ENCODE measurements at places on chromosomes 11 and 22.

DNA sequence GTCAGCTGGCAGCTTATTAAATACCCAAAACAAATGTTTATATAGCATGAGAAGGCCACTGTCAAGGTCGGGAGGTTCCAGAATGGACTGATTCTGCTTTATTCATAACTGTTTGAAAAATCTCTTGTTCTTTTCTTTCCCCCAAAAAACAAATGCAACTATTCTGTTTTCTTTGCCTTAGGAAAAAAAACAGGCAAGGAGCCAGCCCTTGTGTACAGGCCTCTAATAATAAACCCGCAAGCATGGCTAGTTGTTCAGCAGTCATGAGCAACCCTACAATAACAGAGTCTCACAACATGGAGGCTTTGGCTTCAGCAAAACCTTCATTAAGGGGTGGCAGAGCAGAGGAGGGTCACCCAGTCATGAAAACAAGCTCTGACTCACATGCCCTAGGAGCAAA is 191.7 kb downstream of the KIRREL3 start:
- no peak for DNase-seq

DNA sequence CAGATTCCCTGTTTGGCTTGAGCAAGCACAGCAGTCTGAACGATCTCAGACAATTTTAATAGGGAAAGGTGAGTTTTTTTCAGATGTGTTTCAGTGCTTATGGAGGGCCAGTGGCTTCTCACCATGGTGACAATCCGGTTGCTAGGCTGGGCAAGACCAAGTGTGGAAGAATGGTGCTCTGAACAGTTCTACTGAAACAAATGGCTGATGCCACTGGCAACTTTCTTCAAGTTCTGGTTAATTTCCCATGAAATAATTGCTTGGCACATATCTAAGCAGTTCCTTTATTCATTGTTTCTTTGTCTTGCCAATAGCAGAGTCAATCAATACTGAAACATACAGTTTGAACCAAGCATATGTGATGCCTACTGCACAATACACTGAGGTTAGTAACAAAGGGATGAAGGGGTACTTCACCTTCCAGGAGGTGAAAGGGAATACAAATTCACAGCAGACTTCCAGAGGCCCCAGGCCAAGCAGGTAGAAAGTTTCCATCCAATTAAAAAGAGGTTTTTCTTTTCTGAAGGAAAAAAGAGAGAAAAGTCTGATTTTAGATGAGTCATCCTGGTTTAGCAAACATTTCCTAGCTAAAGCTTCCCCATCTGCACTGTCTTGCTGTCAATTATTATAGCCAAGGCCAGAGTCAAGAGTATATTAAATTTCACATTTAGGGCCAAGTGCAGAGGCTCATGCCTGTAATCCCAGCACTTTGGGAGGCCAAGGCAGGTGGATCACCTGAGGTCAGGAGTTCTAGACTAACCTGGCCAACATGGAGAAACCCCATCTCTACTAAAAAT is 21.2 kb upstream of the NDUFC2 start:
- no peak for DNase-seq

- no peak for DNase-seq
These were observed 25.5 kb upstream of the MALAT1 start for GRCh38 chr11:65473278-65473860.

- no peak for DNase-seq
These were observed 10.4 kb downstream of the ANO5 start for GRCh38 chr11:22203281-22203680.

DNA sequence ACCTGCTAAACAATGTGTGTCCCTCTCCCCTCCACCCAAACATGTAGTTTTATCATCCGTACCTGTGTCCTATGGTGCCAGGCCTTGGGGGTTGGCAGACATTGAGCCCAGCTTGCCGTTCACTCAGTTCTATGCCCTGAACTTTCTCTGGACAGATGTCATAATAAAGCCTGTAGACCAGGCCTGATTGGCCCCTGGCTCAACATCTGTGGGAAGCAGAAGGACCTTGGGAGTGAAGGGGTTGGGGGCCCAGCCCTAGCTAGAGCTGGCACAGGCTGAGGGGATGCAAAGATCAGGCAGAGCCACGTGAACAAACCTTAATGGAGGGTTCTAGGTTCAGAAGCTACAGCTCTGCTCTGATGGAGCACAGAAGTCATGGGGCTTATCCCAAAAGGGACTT is 600.6 kb downstream of the BUD13 start:
- DNase-seq: no peak

DNA sequence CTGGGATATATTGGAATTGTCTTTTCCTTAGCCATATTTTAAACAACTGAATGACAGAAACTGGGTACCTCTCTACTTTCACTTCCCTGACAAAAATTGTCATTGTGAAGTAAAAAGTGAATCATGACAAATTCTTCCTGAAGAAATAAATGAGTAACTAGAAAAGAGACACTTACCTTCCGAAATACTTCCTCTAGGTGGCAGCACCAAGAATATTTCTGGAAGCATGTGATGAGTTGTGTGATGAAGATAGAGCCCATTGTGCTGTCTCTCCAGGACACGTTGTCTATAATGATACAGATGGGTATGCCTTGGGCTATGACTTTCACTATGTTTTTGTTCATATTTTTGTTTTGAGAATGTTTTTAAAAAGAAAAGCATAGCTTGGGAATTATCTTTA is 21.5 kb downstream of the CASP4 start:
- DNase-seq: peak; percentile 40

DNA sequence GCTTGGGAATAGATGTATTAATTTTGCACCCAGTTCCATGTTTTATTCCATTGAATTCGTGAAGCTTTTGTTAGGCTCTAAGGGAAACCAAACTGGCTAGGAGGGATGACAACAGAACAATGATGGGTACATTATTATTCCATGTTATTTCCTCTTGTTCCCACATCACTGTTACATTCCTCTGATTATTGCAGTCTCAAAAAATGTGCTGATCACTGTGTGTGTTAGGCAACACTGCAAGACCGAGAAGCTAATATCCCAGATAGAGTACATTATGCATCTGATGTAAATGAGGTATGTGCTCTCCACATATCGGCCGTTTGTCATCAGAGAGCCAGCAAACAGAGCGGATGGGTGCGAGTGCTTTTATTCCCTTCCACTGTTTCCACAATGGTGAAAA is 327.9 kb downstream of the SOX6 start:
- DNase-seq: no peak

- no peak for DNase-seq
These were observed 270.8 kb upstream of the SESN3 start for GRCh38 chr11:95501761-95502266.

GRCh38 chr11:78810559-78811009 is 235.9 kb upstream of the NARS2 start:
- no peak for DNase-seq

DNA sequence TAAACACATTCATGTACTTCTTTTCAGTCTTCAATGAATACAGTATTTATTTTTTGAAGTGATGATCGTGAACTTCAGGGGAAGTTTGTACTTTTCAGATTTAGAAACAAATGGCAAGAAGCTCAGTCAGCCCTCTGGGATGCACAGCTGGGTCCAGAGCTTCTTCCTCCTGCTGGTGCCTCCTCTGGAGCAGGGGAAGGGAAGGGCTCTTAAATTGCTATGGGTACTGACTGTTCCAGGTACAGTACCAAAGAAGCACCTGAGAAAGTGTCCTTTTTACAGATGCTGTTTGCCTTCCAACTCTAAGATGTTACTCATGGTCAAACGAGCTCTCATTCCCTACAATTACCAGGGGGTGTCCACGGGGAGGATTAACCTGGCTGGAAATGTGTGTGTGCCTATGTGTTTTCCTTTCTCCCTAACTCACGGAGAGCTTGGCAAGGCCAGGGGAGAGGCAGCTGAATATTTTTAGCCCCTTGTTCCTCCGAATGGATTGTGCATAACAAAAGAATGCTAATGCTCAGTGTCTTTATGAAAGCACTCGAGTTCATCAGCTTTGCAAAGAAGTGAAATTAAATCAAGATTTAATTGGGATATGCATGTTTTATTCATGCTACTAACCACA is 313.7 kb upstream of the CADM1 start:
- no peak for DNase-seq

DNA sequence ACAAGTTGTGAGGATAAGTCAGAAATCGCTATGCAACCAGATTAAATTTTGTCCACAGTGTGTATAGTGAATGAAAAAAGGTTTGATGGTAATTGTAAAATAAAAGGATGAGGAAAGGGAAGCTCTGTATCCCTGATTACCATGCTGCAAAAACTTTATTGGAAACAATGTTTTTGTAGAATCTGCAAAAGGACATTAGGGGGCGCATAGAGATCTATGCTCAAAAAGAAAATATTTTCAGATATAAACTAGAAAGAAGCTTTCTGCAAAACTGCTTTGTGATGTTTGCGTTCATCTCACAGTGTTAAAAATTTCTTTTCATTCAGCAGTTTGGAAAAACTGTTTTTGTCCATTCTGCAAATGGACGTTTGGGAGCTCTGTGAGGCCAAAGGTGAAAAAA is 390.5 kb downstream of the OR4C45 start:
- no peak for DNase-seq

DNA sequence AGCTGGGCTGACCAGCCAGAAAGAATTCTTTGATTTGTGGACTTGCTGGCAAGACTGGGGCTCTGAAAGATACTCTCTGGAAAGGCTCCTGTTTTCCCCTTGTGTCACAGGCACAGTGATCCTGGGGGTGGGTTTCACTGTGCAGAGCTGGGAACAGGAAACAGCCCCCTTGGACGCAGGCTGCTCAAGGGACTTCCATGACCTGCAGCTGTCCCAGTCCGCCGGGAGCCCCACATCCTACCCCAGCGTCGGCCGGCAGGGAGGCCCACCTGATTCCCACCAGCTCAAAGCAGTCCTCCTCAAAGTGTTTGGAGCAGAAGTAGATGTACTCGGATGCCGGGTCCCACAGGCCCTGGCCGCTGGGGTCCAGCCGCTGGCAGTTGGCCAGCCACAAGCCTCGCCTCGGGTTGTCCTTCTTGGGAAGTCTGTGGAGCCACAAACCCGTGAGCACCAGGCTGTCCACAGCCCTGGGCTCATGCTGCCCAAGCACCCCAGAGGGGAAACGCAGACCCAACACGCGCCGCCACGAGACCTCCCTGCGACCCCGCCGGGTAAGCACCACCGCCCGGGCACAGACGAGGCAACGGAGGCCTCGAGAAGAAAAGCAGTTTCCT is 824 bp downstream of the THAP7 start:
- no peak for DNase-seq

DNA sequence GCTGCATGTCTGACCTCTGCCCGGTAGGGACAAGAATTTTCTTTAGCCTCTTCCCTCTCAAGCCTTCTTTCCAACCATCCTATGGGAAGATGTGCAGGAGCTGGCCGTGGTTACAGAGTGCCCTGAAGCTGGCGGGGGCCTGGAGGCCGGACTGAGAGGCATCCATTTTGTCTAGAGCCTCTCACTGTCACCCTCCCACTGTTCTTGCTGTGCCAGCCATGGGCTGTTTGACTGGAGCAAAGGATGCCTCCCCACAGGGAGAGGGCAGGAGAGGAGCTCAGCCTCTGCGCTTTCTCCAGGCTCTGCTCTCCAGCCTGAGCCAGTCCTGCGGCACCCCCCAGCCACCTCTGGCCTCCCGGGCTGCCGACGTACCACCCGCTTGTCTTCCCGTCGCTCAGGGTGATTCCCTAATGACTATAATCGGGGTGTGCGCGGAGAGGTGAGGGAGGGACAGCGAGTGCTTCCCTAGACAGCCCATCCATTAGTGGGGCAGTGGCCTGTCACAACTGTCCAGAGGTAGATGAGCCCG is 123.8 kb downstream of the NECTIN1 start:
- DNase-seq: no peak

DNA sequence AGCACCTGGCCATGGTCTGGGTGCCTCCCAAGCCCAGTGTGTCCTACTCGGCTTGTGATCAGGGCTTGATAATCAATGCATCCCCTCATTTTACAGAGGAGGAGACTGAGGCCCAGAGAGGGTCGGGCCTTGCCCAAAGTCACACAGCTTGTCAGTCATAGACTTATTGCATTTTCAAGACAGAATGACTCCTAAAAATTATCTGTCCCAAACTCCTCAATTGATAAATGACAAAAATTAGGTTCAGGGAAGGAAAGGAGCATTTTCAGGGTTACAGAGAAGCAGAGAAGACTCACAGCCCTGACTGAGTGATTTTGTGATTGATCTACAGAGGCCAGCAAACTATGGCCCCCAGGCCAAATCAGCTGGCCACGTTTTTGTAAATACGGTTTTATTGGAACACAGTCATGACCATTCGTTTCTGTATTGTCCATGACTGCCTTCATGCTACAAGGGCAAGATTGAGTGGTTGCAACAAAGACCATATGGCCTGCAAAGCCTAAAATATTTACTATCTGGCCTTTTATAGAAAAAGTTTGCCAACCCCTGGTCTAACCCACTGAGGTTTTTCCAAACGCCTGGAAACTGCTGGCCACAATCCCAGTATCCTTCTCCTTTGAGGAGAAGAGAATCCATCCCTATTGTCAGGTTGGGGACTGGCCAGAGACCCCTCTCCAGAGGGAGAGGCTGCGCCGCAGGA is 35.1 kb upstream of the NAV2 start:
- DNase-seq: no peak

- no peak for DNase-seq
These were observed 60.4 kb upstream of the CD5 start for GRCh38 chr11:61041755-61042518.

- no peak for DNase-seq
These were observed 69.7 kb downstream of the ELFN2 start for GRCh38 chr22:37357446-37358075.

GRCh38 chr11:48001438-48002021 is 21.2 kb downstream of the PTPRJ start:
- no peak for DNase-seq

GRCh38 chr11:86275493-86276370 is 26.3 kb upstream of the HIKESHI start:
- DNase-seq: no peak

DNA sequence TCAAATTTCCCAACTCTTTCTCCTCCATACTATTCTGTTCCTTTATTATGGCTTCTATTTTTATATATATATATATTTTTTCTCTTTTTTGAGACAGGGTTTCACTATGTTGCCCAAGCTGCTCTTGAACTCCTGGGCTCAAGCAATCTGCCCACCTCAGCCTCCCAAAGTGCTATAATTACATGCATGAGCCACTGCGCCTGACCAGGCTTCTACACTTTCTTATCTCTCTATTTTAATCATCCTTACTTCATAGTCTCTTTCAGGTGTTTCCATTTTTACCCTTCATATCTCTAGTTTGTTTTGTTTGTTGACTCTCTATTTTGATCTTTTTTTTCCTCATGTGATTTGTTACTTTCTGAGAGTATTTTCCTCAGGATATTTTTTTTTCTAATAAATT is 19.8 kb downstream of the GVQW3 start:
- no peak for DNase-seq

DNA sequence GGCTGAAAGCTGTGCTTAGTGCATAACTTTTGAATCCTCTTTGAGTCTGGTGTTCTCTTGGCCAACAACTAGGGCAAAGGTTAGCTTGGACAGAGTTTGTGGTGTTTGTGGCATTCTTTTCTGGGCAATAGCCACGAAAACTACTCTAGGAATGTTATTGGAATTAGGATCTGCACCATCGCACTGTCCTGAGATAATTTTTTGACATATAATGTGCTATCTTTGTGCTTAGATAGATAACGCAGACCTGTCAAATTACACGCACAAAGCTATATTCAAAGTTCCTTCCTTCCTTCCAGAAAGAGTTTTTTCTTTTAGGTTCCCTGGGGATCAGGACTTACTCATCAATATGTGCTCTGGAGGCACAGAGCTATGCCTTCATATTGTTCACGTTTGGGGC is 166.8 kb upstream of the MTMR2 start:
- no peak for DNase-seq

- no peak for DNase-seq
These were observed 2.7 kb upstream of the PPARA start for GRCh38 chr22:46147471-46148267.

Measured in BE2C (cell line).